Dermis microvascular lymphatic vessel endothelial cell (primary cell): ENCODE measurements at places on chromosomes 5 and 9. TPM values are rescaled to one million over a fixed set of nuclear protein-coding genes. Genes with fewer than 3 reads are reported as not detected.

The EPB41L4B gene
- total RNA-seq, result 0.39 and 0.51 TPM in 2 replicates

GRCh38 chr9:36486933-36487481 lies 85.7 kb upstream of the MELK start:
- DNase-seq, result no peak

The MELK gene
- total RNA-seq, result 8.7 and 19.9 TPM in 2 replicates

GRCh38 chr9:32866273-32866672 lies 82.9 kb downstream of the TMEM215 start:
- no peak for DNase-seq

DNA sequence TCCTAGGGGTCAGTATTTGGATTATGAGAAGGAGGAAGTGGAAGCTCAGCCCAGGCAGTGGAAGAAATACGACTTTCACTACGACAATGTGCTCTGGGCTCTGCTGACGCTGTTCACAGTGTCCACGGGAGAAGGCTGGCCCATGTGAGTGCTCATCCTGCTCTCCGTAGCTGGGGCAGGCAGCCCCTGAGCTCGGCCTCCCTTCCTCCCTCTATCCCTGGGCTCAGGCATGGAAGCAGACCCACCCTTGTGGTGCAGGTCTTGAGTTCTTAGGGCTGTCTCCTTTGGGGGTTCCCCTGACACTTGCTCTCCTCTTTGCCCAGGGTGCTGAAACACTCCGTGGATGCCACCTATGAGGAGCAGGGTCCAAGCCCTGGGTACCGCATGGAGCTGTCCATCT lies 180.1 kb downstream of the CACNA1B start:
- no peak for DNase-seq

The PRSS3 gene
- total RNA-seq, result 12.8 and 15.3 TPM in 2 replicates

The CDH9 gene
- total RNA-seq, result not detected in 2 replicates

DNA sequence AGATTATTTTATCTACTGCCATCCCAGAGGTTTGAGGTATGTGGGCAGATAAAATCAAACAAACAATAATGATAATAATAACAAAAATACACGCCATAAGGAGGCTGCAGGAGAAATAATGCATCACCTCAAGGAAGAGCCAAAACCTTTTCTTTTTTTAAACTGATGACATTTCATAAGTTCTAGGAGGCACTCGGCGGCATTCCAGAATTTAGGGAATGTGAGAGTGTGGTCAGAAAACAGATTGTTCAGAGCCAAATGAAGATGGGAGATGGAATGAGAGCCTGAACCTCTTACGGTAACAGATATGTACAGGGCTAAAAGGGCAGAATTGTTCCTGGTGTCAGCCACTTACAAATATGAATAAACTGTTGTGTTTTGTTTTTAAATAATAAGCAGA lies 615.0 kb upstream of the CHD1 start:
- DNase-seq, result no peak

The CARTPT gene
- total RNA-seq, result not detected in 2 replicates

DNA sequence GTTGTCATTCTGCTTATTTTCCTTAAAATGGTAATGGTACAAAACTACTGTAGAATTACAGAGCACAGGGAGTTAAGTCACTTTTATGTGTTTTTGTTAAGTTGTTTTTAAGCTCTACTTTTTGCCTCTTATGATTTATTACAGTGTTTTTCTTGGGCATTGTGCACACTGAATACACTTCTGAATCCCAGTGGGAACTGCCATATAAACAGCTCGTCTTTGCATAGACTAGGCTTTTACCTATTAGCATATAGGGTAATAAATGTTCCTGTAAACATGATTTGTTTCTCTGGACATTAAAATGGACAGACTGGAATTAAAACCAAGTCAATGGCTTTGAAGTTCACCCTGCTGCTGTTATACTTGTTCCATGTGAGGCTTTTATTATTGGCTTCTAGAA lies 12.2 kb downstream of the KLF9 start:
- no peak for DNase-seq

DNA sequence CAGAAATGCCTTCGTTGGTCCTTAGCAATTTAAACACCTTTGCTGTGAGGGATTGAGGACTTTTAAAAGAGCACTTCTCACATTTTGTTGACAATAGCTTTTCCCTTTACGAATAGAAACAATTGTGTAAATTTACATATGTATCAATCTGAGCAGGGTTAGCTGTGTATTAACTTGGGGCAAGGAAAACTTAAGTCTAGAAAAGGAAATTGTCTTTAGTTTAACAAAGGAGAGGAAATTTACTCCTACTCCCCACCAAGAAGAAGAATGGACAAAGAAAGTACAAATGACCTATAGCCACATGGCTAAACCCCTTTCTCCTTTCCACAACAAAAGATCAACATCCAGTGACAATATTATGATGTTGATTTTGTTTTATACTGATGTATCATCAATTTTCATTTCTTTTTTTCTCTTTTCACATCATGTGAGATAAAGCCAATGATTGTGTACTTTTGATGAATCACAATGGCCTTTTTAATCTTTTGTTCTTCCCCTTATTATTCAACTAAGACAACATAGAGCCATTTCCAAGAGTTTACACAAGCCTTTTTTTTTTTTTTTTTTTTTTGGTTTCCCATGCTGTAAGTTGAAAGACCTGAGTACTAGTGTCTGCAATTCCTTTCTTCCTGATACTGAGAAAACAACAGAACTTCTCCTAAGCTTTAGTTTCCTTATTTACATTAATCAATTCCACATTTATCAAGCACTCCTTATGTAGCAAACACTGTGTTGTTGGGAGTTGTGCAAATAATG lies 19.0 kb downstream of the FOXB2 start:
- no peak for DNase-seq

DNA sequence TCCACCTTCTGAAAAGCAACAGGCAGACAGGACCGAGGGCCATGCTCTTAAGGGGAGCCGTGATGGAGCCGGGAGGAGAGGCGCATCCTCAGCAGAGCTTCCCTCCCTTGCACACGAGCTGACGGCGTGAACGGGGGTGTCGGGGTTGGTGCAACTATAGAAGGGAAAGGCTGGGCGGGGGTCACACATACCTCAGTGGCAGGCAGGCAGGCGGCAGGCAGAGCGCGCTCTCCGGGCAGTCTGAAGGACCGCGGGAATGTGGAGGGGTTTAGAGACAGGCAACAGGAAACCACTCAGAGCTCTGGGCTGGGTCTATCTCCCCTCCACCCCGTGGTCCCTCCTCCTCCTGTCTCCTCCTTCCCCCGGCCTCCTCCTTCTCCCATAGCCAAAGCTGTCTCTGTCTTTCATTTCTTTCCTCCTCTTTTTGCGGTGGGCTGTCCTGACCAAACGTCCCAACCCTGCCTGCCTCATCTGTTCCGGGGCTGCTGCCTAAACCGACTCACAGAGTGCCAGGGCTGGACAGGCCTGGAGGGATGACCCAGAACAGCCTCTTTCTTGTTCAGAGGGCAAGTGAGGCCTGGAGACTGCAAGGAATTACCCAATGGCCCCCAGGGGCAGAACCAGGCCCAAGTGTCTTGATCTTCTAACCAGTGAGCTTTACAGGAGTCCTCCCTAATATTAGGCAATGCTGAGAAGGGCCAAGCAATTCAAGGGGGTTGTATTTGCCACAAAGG lies at the start of gene SPARC:
TSS of gene SPARC (minus strand) at position 242 of the 734 bp plus-strand sequence. CDS start 10,727 bp downstream, outside the sequence.
- no peak for DNase-seq

The CAMK2A gene
- total RNA-seq, result not detected in 2 replicates

The PCDHGB1 gene
- total RNA-seq, result 0.39 and 1.1 TPM in 2 replicates

- no peak for DNase-seq
Observed at GRCh38 chr5:135488727-135489465, 36.7 kb upstream of the TIFAB start.

DNA sequence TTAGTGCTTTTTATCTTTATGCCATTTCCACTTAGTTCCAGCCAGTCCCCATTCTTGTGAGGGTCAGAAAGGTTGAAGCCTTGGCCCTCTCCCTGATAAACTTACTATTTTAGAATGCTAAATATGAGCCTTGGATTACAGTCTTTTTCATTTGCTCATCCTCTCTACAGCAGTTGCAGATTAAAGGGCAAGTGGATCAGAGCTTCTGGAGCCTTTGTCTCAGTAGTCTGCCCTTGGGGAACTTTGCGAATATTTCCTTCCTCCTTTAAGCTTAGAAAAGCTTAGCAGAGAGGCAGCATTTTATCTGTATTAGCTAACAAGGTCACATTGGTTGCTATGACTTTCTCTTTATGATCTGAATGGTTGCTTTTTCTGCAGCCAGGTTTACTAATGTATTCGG lies 11.5 kb downstream of the FSD1L start:
- no peak for DNase-seq

DNA sequence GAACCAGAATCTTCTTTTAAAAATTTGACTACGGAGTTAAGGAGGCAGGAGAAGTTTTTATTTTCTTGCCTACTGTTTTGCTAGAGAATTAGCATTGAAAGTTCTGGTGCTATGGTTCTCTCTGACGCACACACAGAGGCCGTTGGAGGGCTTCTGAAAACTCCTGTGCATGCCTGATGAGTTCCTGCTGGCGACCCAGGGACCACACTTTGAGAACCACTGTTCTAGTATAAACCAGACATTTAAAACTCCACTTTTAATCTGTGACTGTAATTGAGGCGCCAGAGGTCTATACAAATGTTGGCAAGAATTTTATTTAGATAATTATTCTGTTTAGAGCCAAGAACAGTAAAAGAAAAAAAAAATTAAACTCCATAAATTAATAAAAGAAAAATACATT lies 99.5 kb upstream of the OTULINL start:
- DNase-seq, result no peak
